Naive thymus-derived CD8-positive, alpha-beta T cell (primary cell): ENCODE measurements at places on chromosomes 2 and 18.
A peak's percentile ranks its signal among the peaks of the same experiment; 100 is the strongest.

- DNase-seq, result no peak
These were observed 29.1 kb upstream of the PMAIP1 start for GRCh38 chr18:59870623-59871130.

- DNase-seq, result no peak
These were observed 3.5 kb downstream of the AAMP start for GRCh38 chr2:218266316-218266979.

DNA sequence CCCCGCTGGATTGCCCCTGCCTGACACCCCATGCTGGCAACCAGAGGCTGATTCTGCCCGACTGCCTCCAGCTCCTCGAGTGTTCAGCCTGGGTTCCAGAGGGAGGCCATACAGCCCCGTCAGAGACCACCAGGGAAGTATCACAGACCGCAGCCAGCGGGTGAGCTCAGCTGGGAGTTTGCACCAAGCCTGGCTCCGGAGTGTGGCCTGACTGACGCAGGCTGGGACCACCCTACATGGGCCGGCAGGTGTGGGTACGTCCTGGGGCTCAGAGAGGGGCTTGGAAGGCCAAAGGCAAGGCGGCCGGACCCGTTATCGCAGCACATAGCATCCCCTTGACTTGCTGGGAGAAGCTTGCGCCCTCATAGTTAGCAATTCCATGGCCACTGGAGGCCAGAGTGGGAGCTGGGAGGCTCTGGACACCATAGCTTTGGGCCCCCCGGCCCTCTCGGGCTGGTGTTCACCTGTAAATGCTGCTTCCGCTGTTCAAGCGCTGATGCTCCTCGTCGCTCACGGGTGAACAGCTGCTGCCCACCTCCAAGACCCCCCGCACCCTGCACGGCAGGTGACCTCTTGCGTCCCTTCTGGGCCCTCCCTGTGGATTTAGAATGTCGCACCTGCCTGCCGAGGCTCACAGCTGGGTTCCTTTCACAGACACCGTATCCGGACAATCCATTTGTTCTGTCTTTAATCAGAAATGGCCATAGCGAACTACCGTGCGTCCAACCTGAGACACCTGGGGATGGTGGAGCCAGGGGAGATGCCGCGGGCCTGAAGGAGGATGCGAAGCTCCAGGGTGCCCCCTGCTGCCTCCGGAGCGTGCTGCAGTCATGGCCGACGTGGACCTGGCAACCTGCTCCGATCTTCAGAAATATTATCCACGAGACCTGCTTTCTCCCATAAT is 31.2 kb upstream of the SLC66A3 start:
- DNase-seq, result no peak

GRCh38 chr2:112639936-112640335 is 5.8 kb upstream of the SLC20A1 start:
- DNase-seq, result no peak

- no peak for DNase-seq
These were observed 134.2 kb upstream of the NABP1 start for GRCh38 chr2:191543708-191544107.

DNA sequence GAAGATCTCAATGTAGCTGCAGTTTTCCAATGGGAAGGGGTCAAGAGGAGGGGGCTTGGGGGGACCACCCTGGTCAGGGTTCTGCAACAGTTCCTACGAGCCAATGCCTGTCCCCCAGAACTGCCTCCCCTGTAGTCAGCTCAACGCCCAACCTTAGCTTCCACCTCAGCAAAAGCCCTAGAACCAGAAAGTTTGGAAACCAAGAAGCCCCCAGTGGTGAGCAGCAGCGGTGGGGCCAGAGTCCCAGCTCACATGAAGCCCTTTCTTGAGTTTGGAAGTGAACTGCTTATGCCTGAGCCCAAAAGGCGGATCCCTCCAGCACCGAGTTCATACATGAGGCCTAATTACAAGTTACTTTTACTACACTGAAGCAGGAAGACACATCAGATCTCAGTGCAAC is 162.4 kb downstream of the HDAC4 start:
- peak; percentile 7 for DNase-seq

DNA sequence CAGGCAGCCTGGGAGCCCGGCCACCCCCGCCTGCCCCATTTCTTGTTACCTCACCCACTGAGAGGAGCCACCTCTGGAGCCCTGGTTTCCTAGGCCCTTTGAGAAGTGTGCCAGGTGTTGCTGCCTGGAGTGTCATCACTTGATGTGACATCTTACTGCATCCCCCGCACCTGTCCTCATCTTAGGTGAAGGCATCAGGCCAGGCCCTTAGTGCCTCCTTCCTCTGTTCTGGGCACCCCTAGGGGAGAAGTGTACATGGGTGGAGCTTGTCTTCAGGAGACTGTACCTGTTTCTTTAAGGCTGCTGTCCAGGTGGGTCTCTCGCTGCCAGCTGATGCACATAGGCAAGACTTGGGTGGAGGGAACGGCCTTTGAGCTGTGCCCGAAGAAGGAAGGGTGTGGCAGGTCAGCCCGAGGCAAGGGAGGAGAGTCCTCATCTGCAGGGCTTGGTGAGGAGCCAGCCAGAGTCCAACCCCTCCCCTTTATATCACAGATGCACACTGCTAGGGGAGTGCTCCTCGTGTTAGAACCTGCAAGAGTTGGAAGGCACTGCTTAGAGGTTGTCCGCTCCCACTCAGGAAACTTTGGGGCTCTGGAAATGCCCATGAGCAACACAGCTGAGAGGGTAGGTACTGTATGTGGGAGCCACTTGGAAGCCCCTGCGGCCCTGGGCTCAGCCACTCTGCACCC is 45.9 kb downstream of the NCK2 start:
- no peak for DNase-seq

DNA sequence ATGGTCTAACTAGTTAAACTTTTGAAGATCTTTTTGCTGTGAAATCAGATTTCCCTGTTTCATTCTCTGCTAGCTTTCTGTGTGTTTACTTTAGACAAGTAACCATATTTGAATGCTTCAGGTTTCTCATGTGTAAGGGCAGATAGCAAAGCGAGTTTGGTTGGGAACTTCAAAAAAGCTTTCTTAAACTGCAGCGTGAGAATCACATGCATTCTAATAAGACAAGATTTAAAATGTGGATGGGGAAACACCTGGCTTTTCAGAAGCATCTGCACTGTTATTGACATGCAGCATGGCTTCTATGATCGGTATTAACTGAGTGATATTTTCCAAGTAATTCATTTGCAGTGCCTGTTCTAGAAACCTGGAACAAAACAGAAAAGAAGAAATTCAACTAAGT is 119.3 kb downstream of the ABCA12 start:
- DNase-seq, result no peak

DNA sequence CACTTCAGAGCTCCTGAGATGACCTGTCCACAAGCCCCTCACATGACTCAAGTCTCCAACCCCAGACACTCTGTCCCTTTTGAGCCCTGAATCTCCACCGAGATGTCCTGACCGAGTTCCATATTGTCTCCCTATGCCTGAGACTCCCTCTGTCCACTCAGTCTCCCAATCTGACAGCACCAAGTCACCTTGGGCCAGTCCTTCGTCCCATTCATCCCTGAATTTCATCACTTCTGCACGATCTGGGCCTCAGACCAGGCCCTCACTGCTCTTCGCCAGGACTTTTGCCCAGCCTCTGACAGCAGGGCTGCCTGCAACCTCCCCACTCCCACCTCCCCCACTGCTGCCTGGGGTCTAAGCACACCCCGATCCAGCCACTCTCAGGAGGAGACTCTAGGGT is 4.3 kb upstream of the MOCOS start:
- no peak for DNase-seq

GRCh38 chr18:57794951-57795728 is 8.0 kb downstream of the ATP8B1 start:
- DNase-seq, result no peak

- no peak for DNase-seq
These were observed 989.5 kb upstream of the CNTNAP5 start for GRCh38 chr2:123035541-123035940.

GRCh38 chr2:6923319-6923718 is 6.1 kb downstream of the RNF144A start:
- no peak for DNase-seq

- DNase-seq, result no peak
These were observed 49.7 kb downstream of the STAT1 start for GRCh38 chr2:190964170-190964795.

GRCh38 chr2:223649554-223650533 is 47.7 kb upstream of the SCG2 start:
- DNase-seq, result no peak

GRCh38 chr2:112153179-112153490 is 14.9 kb downstream of the FBLN7 start:
- no peak for DNase-seq

- DNase-seq, result no peak
These were observed 26.5 kb upstream of the CHST9 start for GRCh38 chr18:27211569-27211968.

DNA sequence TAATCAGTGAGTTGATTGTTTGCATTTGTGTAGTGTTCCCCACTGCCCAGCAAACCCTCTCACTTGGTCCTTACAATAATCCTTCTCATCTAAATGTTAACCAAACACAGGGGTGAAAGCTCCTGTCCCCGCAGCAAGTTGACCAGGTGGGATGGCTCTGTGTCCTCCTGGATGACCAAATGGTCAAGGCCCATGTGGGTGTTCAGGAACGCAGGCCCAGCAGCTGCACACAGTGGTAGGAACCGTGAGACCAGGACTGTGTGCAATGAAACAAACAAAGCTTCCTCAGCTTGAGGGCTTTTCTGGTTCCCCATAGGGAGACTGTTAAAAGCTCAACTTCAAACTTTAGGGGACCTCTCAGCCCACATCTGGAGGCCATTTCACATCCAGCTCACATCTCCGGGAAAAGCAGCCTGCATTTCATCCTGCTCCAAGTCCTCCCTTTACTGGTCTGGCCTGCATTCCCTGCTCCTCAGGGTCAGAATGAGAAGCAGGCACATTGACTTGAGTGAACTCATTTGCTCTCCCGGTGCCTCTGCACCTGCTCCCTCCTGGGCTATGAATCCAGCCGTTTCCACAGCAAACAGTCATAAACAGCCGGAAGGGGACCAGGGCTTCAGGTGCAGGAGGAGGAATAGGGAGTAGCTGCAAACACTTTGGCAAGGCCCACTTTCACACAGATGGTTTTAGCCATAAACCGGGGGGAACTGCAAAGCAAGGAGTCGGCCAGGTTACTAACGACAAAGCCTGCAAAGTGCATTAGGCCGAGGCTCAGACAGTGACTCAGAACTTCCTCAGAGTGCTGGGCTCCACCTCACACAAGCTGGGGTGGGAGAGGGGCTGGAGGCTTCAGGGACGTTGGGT is 144.7 kb downstream of the CAPN13 start:
- no peak for DNase-seq

DNA sequence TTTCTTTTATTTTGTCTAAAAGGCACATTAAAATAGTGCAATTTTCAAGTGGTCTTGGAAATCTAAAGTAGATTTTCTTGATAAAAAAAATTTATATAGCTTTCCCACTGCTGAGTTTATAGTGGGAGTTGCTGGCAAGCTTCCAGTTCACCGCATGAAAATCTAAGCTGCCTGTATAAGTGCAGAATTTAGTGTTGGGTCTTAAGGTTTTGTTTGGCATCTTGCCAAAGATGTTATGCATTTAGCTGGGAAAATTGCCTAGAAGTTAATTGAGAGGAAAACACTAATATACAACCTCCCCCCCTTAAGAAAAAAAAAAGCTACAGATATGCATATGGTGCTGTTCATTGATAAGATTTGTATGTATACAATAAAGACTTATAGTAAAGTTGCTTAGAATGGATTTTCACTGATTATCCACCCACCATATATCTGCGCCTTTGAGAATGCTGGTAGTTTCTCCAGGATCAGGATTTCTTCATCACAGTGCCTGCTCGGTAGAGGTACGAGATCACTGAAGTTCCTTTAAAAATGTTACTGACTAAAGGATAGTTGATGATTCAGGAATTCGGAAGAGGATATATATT is 803.2 kb upstream of the POU3F3 start:
- DNase-seq, result no peak

DNA sequence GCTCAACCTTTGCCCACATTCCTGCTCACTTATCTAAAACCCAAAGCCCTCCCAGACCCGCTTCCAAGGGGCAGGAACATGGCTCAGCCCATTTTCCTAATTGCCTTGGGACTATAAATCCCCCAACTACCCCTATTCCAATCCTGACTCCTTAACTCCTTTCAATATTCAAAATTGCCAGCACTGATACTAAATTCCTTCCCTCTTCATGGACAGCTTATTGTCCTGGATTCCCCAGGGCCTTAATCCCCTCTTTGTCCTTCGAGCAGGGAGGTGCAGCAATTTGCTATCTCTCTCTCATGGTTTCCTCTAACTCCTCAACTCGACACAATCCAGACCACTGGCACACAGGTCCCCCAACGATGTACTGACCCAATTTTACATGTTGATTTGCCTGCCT is 99.1 kb downstream of the SLC25A12 start:
- no peak for DNase-seq

- DNase-seq, result no peak
These were observed 81.8 kb upstream of the RBMS1 start for GRCh38 chr2:160575368-160575767.

- DNase-seq, result no peak
These were observed 382.3 kb upstream of the NT5C1B start for GRCh38 chr2:18971628-18972027.

DNA sequence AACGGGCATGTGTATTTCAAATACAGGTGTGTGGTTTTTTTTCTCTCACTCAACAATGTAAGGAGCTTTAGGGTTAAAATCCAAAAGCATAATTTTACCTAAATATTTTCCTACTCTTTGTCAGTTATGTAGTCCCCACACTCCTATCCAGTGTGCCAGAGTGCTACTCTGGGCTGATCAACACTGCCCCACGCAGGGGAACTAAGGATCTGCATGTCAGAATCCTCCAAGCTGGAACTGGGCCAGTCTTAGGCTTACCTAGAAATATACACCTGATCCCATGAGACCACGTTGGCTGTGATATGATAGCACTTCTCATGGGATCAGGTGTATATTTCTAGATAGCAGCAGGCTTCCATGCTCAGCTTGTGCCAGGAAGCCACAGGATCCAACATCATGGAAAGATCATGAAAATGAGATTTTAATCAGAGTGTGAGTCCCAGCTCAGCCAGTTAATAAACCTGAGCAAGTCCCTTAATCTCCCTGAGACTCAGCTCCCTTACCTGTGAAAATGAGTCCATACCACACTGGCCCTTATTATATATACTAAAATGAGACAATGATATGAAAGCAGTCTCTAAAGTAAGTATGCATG is 29.7 kb downstream of the CCDC141 start:
- DNase-seq, result no peak

DNA sequence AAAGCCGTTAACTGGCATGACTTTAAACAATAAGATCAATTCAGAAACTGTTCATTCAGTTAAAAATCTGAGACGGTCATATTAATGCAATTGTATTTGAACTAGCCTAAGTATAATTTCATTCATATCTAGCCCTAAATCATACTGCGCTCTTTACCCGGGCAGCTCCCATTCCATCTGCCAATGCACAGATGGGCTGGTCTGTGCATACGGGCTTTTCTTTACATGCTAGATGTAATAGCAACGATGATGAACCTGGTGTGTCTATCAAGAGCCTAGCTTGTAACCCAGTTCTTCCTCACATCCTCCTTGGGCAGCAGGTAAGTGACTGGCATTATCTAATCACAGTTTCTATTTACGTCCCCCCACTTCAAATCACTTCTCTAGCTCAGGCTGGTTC is 631.5 kb upstream of the KLHL29 start:
- no peak for DNase-seq

- no peak for DNase-seq
These were observed 14.9 kb downstream of the ATOH8 start for GRCh38 chr2:85768713-85769112.

GRCh38 chr18:6731222-6731596 is 1.7 kb downstream of the ARHGAP28 start:
- no peak for DNase-seq

- DNase-seq, result no peak
These were observed 76.0 kb downstream of the NCK2 start for GRCh38 chr2:105820691-105821090.
